Smooth muscle cell of the brain vasculature (primary cell): ENCODE measurements at places on chromosomes 5 and 9.
A peak's percentile ranks its signal among the peaks of the same experiment; 100 is the strongest.

- DNase-seq, result no peak
These were observed 98.5 kb downstream of the GABBR2 start for GRCh38 chr9:98610211-98610610.

DNA sequence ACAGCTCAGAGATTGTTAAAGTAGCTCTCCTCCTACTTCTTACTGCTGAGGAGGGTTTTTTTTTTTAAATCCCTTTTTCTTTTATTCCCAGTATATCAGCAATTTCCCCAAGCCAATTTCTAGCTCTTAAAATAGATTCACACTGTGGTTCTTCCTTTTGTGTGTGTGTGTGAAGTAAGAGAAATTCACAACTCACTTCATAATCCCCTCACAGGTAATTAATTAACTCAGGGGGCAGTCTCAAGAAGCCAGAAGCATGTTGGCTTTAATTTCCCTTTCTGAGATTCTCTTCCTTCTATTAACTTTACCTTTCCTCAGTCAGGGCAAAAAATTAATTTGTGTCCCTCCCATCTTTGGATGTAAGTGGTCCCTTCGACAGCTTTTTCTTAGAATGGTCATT lies 71.0 kb upstream of the HMHB1 start:
- DNase-seq, result no peak

GRCh38 chr9:92616199-92616641 lies 53.7 kb downstream of the IPPK start:
- DNase-seq, result no peak

DNA sequence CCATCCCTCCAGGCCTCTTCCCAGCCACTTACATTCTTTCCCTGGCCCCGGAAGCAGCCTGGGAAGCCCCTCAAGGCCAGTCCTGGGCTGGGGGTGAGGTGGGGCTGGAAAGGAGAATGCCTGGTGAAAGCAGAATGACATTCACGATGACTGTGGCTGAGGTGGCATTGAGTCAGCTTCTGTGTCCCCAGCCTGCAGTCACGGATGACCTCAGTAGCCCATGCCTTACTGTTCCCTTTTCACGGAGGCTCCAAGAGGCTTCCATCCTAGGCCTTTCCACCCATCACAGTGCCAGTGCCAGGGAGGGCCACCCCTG lies 2.7 kb downstream of the PRDM12 start:
- DNase-seq, result no peak

GRCh38 chr9:86128235-86128822 lies 29.0 kb upstream of the GOLM1 start:
- no peak for DNase-seq

DNA sequence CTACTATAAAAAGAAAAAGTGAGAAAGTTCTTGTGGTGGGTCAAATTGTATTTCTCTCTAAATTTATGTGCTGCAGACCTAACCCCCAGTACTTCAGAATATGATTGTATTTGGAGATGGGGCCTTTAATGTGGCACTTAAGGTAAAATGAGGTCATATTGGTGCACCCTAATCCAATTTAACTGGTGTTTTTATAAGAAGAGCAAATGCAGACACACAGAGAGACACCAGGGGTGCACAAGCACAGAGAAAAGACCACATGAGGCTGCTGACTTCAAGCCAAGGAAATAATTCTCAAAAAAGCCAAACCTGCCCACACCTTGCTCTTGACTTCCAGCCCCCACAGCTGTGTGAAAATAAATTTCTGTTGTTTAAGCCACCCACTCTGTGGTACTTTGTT lies 80.2 kb upstream of the HTR4 start:
- DNase-seq, result no peak

- DNase-seq, result no peak
These were observed 53.9 kb downstream of the CFAP95 start for GRCh38 chr9:69874301-69875060.

GRCh38 chr5:179268966-179269693 lies 76.1 kb downstream of the ADAMTS2 start:
- no peak for DNase-seq

GRCh38 chr5:96963267-96963666 lies 27.4 kb downstream of the LNPEP start:
- no peak for DNase-seq

DNA sequence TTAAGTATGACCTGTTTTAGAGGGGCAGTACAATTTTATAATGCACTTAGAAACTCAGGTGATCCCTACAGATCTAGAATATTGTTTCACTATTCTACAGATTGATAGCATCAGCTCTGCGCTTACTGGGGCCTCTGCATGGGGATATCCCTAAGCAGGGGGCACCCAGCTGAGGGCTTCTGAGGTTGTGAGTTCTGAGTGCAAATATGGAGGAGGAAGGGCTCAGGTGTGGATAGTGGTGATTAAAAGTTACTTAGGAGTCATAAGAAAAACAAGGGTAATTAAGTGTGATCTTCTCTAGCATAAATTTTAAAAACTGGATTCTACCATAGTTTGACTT lies 274.4 kb downstream of the EFNA5 start:
- DNase-seq, result no peak

- DNase-seq, result no peak
These were observed 144.2 kb downstream of the PCSK1 start for GRCh38 chr5:96288845-96289185.

- DNase-seq, result no peak
These were observed 2.2 kb upstream of the GNPDA1 start for GRCh38 chr5:142014911-142015584.

DNA sequence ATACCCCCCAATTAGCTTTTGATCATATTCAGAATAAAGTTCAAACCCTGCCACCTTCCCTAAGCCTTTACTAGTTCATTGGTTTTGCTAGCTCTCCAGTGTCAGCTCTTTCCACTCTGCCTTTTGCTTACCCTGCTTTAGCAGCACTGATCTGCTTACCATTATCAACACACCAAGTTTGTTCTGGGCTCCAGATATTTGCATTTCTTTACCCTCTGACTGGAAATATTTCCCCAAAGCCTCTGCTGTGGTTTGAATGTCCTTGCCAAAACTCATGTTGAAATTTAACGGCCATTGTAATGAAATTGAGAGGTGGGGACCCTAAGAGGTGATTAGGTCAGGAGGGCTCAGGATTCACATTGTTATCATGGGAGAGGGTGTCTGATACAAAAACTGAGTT lies 99.5 kb downstream of the GCNT1 start:
- no peak for DNase-seq

GRCh38 chr9:75128535-75128934 lies 40.2 kb downstream of the OSTF1 start:
- no peak for DNase-seq

GRCh38 chr5:126354012-126354857 lies 69.0 kb upstream of the GRAMD2B start:
- peak; percentile 87 for DNase-seq

DNA sequence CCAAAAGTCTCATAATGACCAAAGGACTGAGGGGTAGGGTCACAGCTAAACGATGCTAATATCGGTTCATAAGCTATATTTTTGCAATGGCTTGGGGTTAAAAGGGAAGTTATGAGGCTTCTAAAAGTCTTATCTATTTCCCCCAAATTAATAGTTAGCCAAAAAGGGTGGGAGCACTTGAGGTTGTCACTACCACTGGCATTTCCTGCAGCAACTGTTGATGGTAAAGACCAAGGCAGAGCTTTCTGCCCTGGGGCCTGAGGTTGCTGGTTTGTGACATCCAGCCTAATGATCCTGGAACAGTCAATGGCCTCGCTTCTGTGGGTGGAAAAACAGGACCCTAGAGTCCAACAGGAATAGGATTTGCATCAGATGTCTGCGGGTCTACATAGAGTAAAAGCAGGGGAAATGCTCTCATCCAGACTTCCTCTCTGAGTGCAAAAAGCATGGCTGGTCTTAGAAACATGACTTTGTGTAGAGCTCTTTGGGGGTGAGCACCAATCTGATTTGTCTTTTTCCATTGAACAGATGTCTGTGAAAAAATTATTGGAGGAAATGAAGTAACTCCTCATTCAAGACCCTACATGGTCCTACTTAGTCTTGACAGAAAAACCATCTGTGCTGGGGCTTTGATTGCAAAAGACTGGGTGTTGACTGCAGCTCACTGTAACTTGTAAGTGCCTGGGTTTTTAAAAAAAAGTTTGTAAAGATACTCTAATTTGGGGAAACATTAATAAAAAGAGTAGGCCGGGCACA lies 2.7 kb downstream of the GZMA start:
- DNase-seq, result no peak

GRCh38 chr5:180301253-180301652 lies 9.4 kb upstream of the MAPK9 start:
- no peak for DNase-seq

GRCh38 chr5:17336054-17336453 lies 118.6 kb downstream of the BASP1 start:
- no peak for DNase-seq

- DNase-seq, result no peak
These were observed 34.3 kb upstream of the BARHL1 start for GRCh38 chr9:132547976-132548730.

GRCh38 chr9:9229269-9229668 lies 1383.5 kb downstream of the PTPRD start:
- DNase-seq, result no peak

DNA sequence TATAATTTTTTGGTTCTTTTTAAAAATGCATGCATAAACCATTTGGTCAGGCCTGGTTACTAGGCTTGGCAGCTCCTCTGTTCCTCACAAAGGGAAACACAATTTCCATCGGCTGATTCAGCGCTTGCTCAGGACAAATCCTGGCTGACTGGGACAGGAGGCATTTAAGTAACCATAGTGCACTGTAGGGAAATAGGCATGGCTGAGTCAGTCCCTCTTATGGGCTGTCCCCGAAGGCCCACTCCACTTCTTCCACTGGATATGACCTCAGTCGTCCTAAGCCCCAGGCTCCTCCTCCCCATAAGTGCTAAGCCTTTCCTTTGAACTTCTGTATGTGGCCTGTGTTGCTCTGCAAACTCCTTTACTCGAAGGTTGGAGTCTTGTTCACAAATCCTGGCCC lies 71.2 kb upstream of the GLIS3 start:
- DNase-seq, result no peak

- DNase-seq, result no peak
These were observed 50.7 kb downstream of the PIP5K1B start for GRCh38 chr9:68755752-68756151.

DNA sequence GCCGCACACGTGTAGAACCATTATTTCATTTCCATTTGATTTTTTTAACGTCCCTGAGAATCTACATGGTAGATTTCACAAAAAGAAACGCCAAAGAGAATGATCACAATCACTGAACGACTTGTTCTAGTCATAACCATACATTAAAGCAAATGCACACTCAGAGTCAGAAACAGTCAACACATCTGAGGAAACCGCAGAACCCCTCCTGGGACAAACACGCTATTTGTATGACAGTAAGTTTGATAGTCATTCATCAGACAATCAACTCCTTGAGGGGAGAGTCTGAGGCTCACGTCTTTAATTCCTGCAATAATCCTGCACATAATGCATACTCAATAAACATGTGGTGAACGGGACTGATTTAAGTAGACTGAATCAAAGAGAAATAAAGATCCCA lies 129.2 kb downstream of the MED27 start:
- DNase-seq, result no peak

DNA sequence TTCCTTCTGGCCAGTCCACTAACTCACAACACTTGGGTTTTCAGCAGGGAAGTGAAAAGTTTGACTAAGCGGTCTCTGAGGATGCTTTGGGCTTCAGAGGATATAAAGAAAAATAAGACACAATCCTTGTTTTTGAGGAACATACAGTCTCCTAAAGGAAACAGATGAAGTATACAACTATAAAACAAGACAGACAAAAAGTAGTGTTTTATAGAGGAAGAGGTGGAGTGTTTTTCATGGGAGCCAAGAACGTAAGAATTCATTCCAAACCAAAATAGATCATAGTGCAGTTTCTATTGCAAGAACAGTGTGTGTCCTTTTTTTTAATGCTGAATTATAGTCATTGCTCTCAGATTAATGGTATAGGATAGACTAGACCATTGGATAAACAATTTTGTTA lies 586.9 kb upstream of the BRINP1 start:
- DNase-seq, result no peak

DNA sequence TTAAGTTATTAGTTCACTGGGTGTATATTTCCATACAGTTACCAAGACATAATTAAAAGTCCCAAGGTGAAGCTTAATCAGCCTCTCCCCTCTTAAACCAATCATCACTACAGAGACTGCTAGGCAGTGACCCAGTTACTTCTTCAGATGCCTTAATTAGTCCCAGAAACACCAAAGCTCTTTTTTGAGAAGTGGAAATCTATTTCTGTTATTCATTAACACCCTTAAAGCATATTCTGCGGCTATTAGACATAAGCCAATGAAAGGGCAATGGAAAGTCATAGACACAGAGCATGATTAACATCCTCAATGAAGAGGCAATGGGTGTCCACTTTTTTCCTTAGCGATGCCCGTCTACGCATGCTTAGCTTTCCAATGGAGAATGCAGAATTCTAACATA lies 48.3 kb upstream of the DNAH5 start:
- no peak for DNase-seq

GRCh38 chr9:124595743-124596142 lies 88.5 kb upstream of the NR5A1 start:
- no peak for DNase-seq

DNA sequence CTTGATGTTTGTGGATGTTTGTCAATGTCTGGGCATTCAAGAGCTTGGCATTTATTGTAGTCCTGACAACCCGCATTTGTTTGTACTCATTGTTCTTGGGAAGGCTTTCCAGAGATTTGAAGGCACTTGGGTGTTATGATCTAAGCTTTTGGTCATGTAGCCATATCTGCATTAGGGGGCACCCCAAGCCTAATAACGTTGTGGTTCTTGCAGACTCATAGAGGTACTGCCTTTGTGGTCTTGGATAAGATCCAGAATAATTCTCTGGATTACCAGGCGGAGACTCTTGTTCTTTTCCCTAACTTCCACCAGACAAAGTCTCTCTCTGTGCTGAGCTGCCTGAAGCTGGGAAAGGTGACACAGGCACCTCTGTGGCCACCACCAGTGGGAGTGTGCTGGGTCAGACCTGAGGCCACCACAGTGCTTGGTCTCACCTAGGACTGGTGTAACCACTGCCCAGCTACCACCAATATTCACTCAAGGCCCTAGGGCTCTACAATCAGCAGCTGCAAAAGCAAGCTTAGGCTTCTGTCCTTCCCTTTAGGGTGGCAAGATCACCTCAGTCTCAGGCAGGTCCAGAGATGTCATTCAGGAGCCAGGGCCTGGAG lies 144.4 kb upstream of the TAS2R1 start:
- no peak for DNase-seq

GRCh38 chr9:95065224-95065623 lies 252.3 kb downstream of the FANCC start:
- no peak for DNase-seq

GRCh38 chr9:87525546-87526303 lies 28.1 kb downstream of the DAPK1 start:
- no peak for DNase-seq

DNA sequence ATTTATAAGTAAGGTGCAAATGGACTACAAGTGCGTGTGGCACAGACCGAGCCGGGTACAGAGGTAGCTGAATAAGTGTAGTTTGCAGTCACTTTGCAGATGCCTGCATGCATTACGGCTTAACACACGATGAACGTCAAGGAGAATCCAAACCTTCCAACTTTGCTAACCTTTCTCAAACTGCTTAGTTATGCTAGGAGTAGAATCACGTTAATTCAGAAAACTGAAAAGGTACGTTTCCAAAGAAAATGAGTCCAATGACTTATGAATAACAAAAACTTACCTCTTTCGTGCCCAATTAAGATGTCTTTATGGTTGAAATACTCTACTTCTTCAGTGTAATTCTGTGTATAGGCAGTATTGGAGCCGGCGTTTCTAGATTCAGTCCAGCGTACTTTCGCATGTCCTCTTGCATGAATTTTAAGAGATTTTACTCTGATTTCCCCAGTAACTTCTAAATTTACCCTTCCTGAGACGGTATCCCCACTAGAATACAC lies 539 bp downstream of the ARRDC3 start:
- DNase-seq, result no peak
